Right lung (tissue), 10 donors: ENCODE measurements at places on chromosomes 6 and 20. TPM values are rescaled to one million over a fixed set of nuclear protein-coding genes. Genes with fewer than 3 reads are reported as not detected.

DNA sequence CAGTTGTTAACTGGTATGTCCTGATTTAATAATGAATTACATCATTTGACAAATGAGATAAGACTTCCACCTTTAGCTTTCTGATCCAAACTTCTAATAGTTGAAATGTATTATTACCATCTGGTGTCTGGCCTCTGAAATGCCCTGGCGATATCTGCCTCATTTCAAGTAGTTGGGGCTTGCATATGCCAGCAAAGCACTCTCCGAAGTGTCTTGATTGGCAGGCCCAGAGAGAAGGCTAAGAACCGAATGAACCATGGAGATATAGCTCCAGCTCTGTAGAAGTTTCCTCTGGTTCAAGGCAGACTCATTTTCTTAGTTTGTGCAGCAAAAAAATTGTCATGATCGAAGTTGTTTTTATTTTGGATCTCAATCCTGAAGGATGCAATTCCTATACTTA lies 13.4 kb upstream of the HIVEP2 start:
- DNase-seq, result no peak

- DNase-seq, result no peak
Observed at GRCh38 chr6:99612551-99613408, 6.1 kb downstream of the PRDM13 start.

GRCh38 chr6:20370393-20370792 lies 31.3 kb upstream of the E2F3 start:
- DNase-seq, result no peak

Gene DPPA5
- not detected for polyA plus RNA-seq

DNA sequence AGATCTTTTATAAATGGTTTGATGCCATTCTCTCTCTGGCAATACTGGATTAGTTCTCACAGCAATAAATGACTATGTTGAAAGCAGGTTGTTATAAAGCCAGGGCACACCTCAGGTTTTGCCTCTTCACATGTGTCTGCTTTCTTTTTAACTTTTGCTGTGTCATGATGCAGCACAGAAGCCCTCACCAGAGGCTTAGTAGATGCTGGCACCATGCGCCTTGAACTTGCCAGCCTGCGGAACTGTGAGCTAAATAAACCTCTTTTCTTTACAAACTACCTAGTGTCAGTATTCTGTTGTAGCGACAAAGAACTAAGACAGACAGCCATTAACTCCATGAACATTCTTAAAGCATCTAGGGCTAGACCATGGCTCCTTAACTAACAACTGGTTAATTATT lies 15.3 kb upstream of the GPR63 start:
- no peak for DNase-seq

Gene RCAN2
- polyA plus RNA-seq, result 2.6 TPM

- no peak for DNase-seq
Observed at GRCh38 chr20:3658716-3659491, 4.3 kb downstream of the GFRA4 start.

GRCh38 chr6:111845441-111845871 lies 27.8 kb downstream of the FYN start:
- DNase-seq, result no peak

Gene ALDH8A1
- polyA plus RNA-seq, result 1.1 TPM

Gene PYGB
- polyA plus RNA-seq, result 55.9 TPM

DNA sequence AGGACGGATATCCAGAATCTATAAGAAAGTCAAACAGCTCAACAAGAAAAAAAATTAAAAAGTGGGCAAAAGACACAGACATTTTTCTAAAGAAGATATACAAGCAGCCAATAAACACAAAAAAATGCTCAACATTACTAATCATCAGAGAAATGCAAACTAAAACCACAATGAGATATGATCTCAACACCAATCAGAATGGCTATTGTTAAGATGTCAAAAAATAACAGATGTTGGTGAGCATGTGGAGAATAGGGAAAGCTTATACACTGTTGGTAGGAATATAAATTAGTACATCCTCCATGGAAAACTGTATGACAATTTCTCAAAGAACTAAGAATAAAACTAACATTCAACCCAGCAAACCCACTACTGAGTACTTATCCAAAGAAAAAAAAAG lies 23.3 kb upstream of the OSTM1 start:
- DNase-seq, result no peak

GRCh38 chr6:20680697-20681165 lies 146.5 kb downstream of the CDKAL1 start:
- no peak for DNase-seq

GRCh38 chr20:50348096-50348495 lies 157.5 kb downstream of the CEBPB start:
- DNase-seq, result no peak

- DNase-seq, result no peak
Observed at GRCh38 chr20:23959054-23959453, 29.5 kb downstream of the GGTLC1 start.

Gene BYSL
- 27.6 TPM for polyA plus RNA-seq

Gene FBXO5
- 28.6 TPM for polyA plus RNA-seq

DNA sequence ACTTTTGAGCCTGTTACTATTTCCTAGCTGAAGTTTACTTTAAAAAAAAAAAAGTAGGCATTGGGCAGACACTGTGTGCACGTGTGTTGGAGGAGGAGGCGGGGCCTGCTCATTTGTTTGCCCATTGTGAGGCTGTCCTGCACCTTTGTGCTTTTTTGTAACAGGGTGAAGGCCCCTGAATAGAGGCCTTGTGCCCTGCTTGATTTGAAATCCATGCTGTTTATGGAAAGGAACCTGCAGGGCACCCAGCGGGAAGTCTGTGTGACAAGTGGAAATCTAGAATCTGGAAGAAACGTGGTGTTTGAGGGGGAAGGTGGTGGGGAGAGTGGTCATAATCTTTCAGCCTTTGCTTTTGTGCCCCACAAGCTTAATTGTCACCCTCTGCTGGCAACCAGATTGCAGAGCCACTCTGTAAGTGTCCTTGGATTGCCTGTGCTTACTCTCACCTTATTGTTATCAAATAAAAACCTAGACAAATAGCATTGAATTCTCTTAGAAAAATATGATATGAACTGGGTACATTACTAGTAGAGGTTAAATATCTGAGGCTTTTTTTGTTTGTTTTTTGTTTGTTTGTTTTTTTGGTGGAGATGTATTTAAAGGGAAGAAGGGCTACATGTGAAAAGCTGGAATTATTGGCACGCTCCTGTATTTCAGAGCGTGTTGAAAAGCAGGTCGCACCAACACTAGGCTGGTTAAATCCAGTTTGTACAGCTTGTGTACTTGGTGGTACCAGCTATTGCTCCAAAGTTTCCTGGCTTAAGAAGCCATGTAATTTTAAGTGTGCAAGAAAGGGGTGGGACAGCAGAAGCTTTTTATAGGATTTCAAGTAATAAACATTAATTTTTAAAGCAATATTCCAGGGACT lies 156.3 kb downstream of the ARID1B start:
- DNase-seq, result peak; percentile 51

GRCh38 chr6:108442770-108443520 lies 117.8 kb upstream of the FOXO3 start:
- DNase-seq, result peak; percentile 29

Gene SIRPG
- not detected for polyA plus RNA-seq

Gene CST5
- not detected for polyA plus RNA-seq

GRCh38 chr6:2157441-2158127 lies 87.8 kb downstream of the GMDS start:
- DNase-seq, result no peak

DNA sequence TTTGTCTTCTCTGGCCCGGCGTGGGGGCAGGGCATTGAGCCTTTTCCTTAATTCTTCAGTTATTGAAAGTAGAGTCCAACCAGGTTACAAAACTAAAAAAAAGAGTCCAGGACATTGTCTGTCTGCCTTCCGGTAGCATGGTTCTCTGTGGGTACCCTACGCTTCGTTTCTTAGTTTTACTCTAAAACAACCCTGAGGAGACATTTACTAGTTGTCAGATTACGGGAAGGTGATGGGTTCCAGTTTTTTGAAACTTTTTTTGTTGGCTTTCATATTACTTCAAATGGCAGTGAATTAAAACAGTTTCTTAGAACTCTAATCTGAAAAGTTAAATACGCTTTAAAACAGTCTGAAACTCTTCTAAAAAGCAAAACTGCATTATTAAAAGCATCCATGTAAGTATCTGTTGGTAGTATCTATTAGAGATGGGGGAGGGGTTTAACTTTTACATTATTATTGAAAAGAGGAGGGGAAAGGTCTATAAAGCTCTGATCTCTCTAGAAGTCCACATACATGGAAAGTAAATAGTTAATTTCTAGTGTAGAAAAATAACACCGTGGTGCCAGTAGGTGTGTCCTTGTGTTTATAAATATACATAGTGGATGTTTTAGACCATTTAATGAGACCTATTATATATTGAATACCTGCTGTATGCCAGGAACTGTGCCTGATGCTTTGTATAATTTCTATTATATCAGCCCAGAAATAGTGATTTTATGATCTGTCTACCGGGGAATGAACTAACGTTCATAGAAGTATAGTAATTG lies 2.2 kb downstream of the BICRAL start:
- DNase-seq, result no peak

DNA sequence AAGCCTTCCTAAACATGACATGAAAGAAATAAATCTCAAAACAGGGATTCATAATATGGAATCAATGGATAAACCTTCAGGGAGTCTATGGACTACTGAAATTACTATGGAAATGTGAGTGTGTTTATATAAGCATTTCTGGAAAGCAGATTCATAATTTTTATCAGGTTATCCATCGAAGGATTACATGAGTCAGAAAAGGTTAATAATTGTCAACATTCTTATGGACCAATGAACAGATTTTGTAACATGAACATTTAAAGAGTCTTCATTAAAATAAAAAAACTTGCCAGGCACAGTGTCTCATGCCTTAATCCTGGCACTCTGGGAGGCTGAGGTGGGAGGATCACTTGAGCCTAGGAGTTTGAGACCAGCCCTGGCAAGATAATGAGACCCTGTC lies 84.8 kb downstream of the AHI1 start:
- no peak for DNase-seq

- DNase-seq, result no peak
Observed at GRCh38 chr6:163133691-163134090, 280.8 kb upstream of the QKI start.

DNA sequence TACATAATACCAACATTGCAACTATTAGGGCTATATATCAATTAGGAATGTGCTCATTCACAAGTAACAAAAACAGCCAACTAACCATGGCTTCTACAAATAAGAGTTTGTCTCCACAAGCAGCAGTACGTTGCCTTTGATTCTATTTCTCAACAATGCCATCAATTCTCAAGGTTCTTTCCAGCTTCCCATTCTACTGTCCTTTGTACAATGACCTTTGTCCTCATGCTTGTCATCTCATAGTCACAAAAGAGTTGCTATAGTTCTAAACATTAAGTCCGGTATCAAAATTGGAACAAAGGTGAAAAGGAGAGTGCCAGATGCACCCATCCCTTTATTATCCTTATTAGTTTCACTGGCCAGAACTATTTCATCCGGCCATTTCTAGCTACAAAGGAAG lies 30.8 kb upstream of the IRAK1BP1 start:
- DNase-seq, result no peak

- DNase-seq, result peak; percentile 65
Observed at GRCh38 chr6:6834356-6835222, 246.1 kb downstream of the LY86 start.

- no peak for DNase-seq
Observed at GRCh38 chr20:59071216-59071615, 28.6 kb upstream of the PRELID3B start.

DNA sequence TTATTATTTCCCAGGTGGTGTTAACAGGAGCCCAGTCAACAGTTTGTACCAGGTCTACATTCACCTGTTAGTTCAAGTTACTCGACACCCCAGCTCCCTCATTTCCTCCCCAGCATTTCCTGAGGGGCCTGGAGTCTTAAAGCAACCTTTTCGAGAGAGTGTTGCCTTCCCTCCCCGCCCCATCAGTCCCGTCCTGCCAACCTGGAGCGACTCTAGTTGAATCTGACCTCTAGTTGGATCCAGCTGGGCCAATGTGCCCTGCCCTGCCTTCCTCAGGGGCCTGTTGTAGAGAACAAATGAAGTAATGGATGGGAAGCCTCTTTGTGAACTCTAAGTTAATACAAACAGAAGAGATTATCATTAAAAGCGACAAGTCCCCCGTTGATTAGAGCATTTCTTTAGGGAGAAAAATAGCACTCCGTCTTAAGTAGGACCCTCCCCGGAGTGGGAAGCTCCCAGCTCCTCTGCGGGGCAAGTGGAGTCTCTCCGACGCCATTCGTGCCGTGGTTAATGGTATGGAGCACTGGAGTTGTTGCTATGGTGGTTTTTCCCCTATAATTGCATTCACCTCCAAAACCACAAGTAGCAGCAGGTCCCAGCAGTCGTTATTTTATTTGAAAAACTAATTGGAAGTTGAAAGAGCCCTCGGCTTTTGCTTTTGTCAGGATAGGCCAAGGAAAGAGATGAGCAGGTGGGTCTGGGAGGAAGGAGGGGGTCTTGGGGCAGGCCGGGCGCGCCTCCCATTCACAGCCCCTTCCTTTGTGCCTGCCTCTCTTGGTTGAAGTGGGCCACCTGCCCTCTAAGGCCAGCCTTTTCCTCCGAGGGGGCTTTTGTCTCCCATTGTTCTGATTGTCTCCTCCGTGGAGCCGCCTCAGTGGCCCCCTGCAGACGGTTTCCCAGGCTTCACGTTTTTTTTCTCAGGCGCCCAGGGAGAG lies 16.1 kb downstream of the GHRH start:
- no peak for DNase-seq

GRCh38 chr20:11136691-11137090 lies 462.9 kb upstream of the JAG1 start:
- no peak for DNase-seq

GRCh38 chr20:47126709-47127108 lies 229.8 kb downstream of the ZMYND8 start:
- no peak for DNase-seq

Gene EYA4
- polyA plus RNA-seq, result 10.5 TPM

- no peak for DNase-seq
Observed at GRCh38 chr6:19943042-19943441, 105.9 kb downstream of the ID4 start.

Gene POM121L2
- polyA plus RNA-seq, result not detected

GRCh38 chr6:142207265-142207877 lies 60.3 kb downstream of the VTA1 start:
- DNase-seq, result no peak

DNA sequence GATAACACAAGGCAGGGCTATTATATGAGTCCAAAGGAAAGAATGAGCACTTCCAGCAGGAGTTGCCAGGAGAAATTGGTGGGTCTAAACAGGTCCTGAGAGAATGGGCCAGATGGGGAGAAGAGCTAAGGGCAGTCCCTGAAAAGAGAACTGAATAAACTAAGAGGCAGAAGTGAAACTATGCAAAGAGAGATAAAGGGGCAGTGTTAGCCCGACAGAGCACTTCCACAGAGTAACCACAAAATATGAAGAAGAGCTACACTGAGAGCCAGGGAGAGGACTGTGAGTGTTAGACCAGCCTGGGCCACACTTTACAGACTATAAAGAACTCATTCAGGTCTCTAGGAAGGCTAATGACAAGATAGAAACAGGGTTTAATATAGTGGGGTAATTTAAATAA lies 43.8 kb downstream of the RALGAPA2 start:
- DNase-seq, result no peak
